ENCODE measurements at places on chromosomes 16 and 17.
A peak's percentile ranks its signal among the peaks of the same experiment; 100 is the strongest.

- H3K36me3 ChIP-seq, result peaks cover 3% of the 10 kb centered on the region
- no peak for DNase-seq
- peak overlapping the region; percentile 52 for H3K4me3 ChIP-seq
- peaks cover 12% of the 10 kb centered on the region for H3K4me1 ChIP-seq
- peak overlapping the region; percentile 74 for H3K27ac ChIP-seq
- no peaks in the 10 kb centered on the region for H3K27me3 ChIP-seq
Measured at GRCh38 chr17:75847614-75848522, 3.7 kb upstream of the UNC13D start.

DNA sequence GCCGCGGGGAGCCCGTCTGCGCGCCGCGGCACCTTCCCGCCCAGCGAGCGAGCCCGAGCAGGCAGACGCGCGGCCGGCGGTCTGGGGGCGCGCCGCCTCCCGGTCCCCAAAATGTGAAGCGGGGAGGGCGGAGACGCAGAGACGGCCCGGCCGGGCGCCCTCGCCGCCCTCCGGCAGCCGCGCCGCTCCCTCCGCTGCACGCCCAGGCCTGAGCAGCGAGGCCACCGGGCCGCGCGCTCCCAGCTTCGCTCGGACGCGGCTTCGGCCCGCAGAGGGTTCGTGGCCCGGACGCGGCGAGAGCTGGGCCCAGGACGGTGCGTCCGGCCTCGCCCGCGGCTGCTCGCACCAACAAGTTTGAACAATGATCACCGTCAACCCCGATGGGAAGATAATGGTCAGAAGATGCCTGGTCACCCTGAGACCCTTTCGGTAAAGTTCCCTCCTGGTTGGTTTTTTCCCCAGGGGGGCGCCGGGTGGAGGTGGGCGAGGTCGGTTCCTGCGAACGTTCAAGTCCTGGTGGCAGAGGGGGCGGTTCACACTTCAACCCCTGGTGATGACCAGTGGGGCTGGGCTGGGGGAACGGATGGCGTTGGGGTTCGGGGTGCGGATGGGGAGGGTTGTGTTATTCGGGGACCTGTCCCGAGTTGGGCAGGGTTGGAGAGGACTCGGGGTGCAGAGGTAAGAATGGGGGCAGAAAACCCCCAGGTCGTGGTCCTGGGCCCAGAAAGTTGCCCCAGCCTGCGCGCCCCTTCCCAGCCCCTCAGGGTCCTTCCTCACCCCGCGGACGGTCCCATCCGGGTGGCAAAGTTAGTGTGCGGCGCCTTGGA, 678 bp downstream of the MGAT5B start:
- H3K27me3 ChIP-seq, result peaks cover 45% of the 10 kb centered on the region
- peaks cover 17% of the 10 kb centered on the region for H3K4me1 ChIP-seq
- peak overlapping the region; percentile 84 for H3K4me3 ChIP-seq
- H3K36me3 ChIP-seq, result peaks cover under 1% of the 10 kb centered on the region
- no peak for DNase-seq

DNA sequence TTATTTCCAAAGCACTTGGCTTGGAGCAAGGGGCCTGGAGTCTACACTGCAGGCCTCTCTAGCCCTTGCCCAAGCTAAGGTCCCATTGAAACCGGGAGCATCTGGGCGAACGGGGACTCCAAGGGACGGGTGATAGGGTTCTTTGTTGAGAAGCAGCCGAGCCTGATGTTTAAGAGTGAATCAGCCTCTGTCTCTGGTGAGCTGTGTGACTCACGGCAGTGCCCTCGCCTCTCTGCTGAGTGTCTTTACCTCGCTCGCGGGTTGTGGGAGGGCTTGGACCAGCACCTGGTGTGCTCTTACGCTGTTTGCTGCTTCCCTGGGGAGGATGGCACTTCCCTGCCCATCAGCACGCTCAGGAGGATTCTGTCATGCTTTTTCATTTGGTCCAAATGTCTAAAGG, 1.3 kb downstream of the HGS start:
- peak overlapping the region; percentile 81 for H3K27ac ChIP-seq
- peak overlapping the region; percentile 87 for H3K4me3 ChIP-seq
- no peaks in the 10 kb centered on the region for H3K27me3 ChIP-seq
- DNase-seq, result no peak
- peaks cover 4% of the 10 kb centered on the region for H3K36me3 ChIP-seq

GRCh38 chr16:84712801-84713775, 13.3 kb downstream of the USP10 start:
- H3K4me1 ChIP-seq, result peaks cover 66% of the 10 kb centered on the region
- DNase-seq, result no peak
- H3K36me3 ChIP-seq, result peaks cover 19% of the 10 kb centered on the region

DNA sequence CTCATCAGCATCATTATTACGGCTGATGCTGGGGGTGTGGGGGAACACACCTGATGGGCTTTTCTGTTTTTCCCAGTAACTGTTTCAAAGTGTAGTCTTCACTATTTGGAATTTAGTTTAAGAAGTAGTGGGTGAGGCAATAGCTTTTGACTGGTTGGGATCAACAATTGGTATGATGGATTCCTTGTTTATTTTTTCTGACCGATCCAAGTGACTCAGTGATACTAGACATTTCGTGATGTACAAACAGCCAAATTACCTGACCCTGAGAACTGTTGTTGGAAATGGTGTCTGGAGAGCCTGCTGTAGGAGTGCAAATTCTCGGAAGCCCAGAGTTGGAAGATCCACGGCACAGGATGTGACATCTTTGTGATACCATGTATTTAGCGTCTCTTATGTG, 204.2 kb downstream of the PRKCA start:
- no peak overlapping the region for H3K27ac ChIP-seq
- no peak for DNase-seq
- H3K4me3 ChIP-seq, result no peak overlapping the region
- no peaks in the 10 kb centered on the region for H3K36me3 ChIP-seq
- peaks cover 13% of the 10 kb centered on the region for H3K4me1 ChIP-seq

- H3K27ac ChIP-seq, result no peak overlapping the region
- DNase-seq, result no peak
Measured at GRCh38 chr17:79802736-79803420, 6.0 kb upstream of the CBX8 start.
